Natural killer cell treated with Interleukin-12 subunit alpha and Interleukin-12 subunit beta and Interleukin-15 and Interleukin-18, amount 100 ng/mL, for 72 hours (primary cell): ENCODE measurements at places on chromosomes 16 and 17. TPM values are rescaled to one million over a fixed set of nuclear protein-coding genes. Genes with fewer than 3 reads are reported as not detected.

DNA sequence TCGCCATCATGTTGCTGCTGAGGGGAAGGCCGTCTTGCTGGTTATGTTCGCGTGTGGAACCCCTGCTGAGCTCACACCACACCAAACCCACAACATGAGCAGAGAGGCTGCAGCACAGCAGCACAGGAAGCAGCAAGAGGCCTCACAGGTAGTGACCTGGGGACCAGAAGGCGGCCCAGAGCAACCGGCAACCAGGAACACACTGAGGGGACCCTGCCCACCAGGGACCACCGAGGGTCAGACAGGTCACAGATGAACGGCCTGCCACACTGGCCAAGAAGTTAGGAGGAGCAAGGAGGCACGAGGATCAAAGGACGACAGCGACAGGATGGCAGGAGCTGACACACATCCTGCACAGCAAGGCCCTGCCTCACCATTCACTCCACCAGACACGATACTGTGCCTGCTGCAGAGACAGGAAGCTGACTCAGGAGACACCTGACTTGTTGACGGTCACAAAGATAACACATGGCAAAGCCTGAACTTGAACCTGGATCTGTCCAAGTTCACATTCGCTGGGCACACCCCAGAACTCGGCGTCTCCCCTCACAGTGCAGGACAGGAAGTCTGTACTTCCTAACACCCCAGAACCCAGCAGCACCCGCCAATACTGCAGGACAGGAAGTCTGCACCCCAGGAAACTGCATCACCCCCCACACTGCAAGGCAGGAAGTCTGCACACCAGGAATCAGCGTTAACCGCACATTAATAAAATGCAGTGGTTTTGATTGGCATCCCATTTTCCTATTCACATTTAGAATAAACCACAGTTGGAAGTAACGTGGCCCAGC is 98.5 kb downstream of the ZNF778 start:
- H3K4me3 ChIP-seq: peak overlapping the region; percentile 86
- no peaks in the 10 kb centered on the region for H3K27me3 ChIP-seq

- no peak for DNase-seq
- no peaks in the 10 kb centered on the region for H3K36me3 ChIP-seq
- H3K27ac ChIP-seq: no peak overlapping the region
- H3K27me3 ChIP-seq: peaks cover 4% of the 10 kb centered on the region
These were observed 4.6 kb upstream of the KLHL36 start for GRCh38 chr16:84643674-84644073.

DNA sequence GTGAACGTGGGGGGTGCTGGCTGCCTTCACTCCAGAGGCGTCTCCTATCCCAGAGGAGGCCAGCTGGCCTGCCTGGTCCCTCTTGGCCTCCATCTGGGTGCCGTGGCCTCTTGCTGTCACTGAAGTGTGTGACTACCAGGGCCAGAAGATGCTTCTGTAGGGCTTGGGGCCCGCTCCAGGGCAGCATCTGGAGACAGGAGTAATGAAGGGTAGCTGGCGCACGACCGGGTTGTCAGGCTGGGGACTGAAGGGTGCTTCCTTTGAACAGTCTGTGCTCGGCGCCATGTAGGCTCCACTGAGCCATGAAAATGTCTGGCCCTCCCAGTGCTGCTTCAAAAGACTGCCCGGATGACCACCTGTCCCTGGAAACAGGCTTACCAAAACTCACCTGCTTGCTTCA is 31.3 kb downstream of the ASIC2 start:
- H3K36me3 ChIP-seq: no peaks in the 10 kb centered on the region
- H3K27ac ChIP-seq: no peak overlapping the region
- no peak for DNase-seq
- peaks cover 24% of the 10 kb centered on the region for H3K27me3 ChIP-seq
- H3K4me3 ChIP-seq: no peak overlapping the region
- H3K4me1 ChIP-seq: no peaks in the 10 kb centered on the region

Gene GDE1
- total RNA-seq: 26.6 TPM

Gene PIRT
- total RNA-seq: not detected
